ENCODE measurements at places on chromosomes 16 and 17. TPM values are rescaled to one million over a fixed set of nuclear protein-coding genes. Genes with fewer than 3 reads are reported as not detected.

- no peak for DNase-seq
These were observed 13.5 kb upstream of the DHRS13 start for GRCh38 chr17:28916302-28916934.

Gene SYT17
- total RNA-seq, result 1.0 TPM

- DNase-seq, result peak; percentile 90
These were observed 1.1 kb downstream of the ANKRD11 start for GRCh38 chr16:89489040-89489897.

Gene AIPL1
- total RNA-seq, result not detected

DNA sequence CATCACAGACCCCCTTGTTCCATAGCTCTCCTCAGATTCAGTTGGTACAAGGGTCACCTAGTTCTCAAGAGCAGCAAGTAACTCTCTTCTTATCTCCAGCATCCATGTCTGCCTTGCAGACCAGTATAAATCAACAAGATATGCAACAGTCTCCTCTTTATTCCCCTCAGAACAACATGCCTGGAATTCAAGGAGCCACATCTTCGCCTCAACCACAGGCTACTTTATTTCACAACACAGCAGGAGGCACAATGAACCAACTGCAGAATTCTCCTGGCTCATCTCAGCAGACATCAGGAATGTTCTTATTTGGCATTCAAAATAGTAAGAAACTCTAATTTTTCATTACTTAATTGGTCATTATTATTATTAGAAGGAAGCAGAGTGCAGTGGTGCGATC, 32.4 kb downstream of the NQO1 start:
- no peak for DNase-seq

Gene CHST6
- total RNA-seq, result not detected

DNA sequence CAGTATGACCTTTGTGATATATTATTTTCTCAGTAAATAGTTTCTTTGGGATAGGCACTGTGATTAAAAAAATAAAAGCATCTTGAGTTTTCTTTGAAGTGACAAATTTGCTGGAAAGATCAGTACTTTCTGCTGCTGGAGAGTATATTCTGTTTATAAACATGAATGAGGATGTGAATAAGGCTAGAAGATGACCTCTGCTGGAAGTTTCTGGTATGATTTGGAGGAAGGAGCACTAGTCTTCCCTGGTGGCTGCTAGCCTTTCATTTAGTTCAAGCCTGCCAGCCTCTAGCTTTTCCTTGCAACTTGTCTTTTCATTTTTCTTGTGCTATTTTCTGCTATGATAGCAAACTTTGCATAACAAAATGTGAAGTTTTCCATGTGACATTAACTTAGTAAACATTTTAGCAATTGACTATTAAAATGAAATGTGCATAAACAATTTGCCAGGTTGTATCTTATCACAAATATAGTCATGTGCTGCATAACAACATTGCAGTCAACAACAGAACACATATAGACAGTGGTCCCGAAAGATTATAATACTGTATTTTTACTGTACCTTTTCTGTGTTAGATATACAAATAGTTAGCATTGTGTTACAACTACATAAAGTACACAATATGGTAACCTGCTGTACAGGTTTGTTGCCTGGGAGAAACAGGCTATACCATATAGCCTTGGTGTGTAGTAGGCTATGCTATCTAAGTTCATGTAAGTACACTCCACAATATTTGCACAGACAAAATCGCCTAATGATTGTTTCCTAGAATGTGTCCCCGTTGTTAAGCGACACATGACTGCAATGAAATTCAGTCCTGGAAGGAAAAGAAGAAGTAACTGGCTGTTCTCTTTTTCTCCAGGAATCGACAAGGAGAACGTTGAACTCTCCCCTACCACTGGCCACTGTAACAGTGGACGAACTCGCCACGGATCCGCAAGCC, 18.1 kb upstream of the RAB11FIP4 start:
- peak; percentile 61 for DNase-seq

DNA sequence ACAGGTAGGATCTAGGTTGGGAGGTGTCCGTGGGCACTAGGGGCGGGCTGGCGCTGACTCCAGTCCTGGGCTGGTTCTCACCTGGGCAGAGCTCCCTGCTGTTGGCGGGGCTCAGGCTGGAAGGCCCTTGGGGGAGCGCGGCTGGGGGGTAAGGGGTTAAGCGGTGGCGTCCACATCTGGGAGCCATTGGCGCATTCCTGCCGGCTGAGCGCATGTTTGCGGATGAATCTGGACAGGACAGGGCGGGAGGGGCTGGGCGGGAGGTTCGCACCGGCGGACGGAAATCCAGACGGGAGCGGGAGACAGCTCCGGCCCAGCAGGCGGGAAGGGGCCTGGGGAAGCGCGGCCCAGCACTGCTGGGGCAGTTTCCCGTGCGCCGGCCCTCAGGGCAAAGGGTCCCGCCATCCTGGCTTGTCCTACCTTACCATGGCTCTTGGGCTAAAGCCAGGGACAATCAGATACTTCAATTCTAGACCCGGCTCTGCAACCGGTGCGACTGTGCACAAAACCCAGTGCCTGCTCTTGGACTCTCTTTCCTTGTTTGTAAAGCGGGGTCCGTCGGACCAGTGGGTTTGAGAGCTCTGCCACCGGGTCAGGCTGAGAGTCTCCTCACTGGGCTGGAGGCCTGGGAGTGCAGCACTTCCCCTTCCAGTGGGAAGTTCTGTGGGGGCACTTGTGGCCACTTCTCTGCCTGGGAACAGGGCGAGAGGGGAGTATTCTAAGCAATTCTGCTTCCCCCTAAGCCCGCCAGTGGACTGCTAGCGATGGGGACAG, 7.8 kb downstream of the RARA start:
- peak; percentile 68 for DNase-seq

DNA sequence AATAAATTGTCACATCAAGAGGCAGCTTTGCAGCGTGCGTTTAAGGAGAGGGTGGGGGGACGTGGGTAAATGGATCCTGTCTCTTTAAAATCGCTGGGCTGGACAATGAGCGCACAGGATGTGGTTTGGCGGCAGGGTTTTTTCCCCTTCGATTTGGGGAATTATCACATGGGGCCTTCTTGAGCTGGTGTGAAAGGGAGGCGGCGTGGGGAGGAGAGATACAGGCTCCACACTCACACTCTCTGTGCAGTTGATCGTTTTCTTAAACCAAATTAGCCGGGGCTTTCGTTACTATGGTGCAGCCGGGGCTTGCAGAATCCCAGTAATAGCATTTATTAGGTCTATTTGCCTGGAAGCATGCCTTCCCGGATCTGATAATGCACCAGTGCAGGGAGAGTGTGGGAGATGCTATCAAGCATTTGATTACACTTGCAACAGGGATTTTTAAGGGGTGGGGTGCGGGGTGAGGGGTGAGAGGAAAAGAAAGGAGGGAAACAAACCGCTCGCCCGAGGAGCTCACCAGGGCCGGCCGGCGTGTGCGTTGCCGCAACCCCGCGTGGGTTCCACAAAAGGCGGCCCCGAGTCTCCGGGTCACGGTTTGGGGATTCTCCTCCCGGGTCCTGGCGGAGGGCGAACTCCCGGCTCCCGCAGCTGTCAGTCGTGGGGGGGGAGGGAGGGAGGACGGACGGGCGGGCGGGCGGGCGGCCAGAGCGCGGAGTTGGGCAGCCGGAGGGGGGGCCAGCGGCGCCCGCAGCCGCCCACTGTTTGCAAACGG, 58.8 kb upstream of the GSE1 start:
- peak; percentile 90 for DNase-seq

DNA sequence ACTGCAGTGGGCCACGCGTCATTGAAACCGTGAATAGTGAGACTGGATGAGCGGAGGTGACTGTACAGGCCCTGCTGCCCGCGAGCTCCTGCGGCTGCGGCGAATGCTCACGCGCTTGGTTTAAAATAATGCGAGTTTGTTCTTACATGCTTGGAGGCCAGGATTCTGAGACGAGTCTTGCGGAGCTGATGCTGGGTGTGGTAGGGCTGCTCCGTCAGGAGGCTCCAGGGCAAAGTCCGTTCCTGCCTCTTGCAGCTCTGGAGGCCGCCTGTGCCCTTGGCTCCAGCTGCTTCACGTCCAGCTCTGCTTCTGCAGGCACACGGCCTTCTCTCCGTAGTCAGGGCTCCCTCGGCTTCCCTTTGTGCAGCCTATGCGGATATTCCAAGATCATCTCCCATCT, 9.5 kb downstream of the ACSF3 start:
- DNase-seq, result no peak

DNA sequence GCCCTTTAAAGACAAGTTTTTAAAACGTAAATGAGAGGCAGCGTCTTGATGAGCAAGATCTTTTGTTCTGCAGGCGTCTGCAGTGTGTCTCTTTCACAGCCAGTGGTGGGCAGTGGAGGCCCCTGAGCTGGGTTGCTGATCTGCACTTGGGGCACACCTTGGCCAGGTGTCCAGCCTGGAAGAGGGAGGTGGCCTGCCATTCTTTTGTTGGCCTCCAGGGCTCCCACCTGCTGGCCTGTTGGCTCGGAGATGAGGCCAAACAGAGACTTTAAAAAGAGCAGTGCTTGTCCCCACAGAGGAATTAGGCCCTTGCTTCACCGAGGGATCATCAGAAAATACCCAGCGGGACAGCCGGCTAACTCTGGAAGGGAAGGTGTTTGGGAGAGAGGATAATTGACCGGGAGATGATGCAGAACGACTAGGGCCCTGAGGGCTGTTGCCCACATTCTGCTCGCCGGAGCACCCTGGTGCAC, 145.9 kb upstream of the PLCG2 start:
- no peak for DNase-seq

Gene SDK2
- total RNA-seq, result 0.39 TPM

DNA sequence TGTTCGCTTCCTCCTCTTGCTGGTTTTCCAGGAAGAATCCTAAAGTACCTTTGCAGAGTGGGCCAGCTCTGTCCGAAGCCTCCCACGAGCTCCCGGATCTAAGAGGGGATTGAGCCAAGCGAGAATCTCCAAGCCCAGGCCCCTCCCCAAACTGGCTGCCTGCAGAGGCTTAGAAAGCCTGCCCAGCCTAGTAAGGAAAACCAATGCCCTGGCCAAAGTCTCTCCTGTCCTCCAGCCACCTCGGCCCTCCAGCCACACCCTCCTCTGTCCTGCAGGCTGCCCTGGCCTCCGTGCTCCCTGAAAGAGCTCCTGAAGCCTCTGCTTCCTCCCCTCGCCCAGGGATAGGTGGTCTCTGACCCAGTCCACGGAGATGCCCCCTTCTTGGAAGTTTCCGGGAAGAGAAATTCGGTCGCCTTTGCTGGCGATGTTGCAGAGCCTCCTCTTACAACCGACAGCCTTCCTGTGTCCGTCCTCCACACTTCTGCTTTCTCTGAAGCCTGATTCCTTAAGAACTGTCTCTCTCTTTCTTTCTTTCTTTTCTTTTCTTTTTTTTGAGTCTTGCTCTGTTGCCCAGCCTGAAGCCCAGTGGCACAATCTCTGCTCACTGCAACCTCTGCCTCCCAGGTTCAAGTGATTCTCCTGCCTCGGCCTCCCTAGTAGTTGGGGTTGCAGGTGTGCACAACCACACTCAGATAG, 54.9 kb upstream of the TOB1 start:
- DNase-seq, result no peak

DNA sequence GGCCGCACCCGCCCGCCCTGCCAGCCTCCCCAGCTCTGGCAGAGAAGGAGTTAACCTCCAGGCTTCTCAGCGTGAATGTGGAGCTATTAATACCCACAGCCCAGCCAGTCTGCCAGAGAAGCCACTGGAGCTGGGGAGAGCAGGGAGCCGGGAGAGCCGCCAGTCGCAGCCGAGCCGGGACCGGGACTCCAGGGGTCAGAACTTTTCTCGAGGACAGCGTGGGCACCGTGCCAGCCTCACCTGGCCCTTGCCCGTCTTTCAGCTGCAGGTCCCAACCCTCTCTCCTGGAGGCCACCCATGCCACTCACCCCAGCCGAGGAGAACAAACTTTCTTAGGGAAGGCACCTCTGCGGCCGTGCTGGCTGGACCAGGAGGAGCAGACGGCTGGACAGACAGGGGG, 33.8 kb upstream of the SBK1 start:
- no peak for DNase-seq

Gene TBC1D3
- 0.20 TPM for total RNA-seq

- peak; percentile 52 for DNase-seq
These were observed 52.6 kb downstream of the USP22 start for GRCh38 chr17:20989991-20990855.

GRCh38 chr17:57403236-57403635, 146.9 kb downstream of the MSI2 start:
- no peak for DNase-seq

- DNase-seq, result no peak
These were observed 56.2 kb downstream of the BAIAP2 start for GRCh38 chr17:81091154-81091553.

Gene CDH15
- not detected for total RNA-seq

DNA sequence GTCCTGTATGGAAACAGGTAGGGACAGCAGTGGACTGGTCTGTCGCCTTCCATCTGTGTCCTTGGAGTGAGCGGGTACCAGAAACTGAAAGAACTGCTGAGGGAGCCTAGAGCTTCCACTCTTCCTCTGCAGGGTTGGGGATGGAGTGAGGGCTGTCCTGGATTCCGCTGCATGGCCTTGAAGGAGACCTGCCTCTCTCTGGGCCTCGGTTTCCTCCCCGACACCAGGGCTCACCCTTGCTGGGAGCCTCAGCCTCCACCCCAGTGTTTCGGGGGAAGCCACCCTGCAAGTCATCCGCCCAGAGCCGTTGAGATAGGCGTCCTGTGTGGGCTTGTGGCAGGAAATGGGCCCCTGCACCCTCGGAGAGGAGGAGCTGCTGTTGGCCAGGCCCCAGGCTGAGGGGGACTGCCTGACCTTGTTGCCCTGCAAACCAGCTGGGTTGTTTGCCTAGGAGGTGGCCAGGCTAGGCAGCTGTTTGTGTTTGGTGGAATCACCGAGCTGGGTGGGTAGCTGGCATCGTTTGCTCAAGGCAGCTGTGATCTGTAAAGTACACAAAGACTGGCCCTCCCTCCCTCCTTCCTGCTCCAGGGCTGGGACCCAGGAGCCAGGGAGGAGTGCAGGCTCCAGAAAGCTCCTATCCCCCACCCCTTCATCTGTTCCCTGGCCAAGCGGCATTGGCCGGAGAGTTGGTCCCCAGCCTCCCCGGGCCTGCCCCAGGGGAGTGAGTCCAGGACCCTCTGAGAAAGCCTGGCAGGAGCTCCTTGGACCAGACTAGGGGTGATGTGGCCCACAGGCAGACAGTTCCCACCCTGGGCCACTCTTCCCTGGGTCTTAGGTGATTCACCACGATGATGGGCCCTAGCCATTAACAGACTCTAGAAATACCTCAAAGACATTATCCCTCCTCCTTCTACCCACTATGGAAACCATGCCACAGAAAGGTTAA, 1.3 kb downstream of the RAB37 start:
- no peak for DNase-seq

Measured in HT1080 (cell line).